Karpas-422 (cell line): ENCODE measurements at places on chromosomes 2 and 18.

DNA sequence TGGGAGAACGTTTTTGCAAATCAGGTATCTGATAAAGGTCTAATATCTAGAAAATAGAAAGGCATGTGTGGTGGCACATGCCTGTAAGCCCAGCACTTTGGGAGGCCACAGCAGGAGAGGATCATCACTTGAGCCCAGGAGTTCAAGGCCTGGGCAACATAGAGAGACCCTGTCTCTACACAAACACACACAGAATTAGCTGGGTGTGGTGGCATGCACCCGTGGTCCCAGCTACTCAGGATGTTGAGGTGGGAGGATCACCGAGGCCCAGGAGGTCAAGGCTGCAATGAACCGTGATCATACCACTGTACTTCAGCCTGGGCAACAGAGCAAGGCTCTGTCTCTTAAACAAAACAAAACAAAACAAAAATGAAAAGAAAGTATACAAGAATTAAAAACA is 13.8 kb upstream of the TBR1 start:
- DNase-seq, result no peak

DNA sequence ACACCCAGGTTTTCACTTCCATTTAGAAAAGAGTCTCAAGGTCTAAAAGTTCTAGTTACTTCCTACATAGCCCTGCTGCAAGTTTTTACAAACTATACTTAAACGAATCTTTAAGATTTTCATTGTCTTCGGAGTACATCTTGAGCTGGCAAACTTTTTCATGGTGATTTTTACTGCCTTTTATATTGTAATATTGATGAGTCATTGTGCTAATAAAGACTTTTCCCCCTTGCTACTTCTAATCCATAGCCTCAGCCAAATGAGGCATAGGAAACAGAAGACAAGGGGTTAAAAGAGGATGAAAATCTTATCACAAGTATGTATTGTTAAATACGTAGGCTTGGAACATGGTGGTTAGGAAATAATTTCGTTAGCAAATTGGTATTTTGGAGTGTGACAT is 4.1 kb downstream of the DPP10 start:
- DNase-seq, result no peak

DNA sequence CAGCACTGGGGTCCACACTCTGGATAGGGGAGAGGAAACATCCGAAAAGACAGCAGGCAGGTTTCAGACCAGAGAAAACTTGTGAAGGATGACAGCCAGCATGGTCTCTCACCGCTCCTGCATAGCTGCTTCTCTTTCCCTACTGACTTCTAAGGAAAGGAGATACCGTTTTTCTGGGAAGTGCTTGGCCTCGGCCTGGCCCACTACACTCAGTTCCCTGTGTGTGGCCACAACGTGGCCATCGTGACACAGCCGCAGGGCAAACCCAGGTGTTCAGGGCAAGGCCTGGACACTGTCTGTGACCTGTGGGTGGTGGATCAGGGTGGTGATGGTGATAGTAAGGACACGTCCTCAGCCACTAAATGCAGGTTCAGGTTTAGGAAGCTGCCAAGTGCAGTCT is 34.2 kb upstream of the ACAA2 start:
- no peak for DNase-seq

GRCh38 chr2:24239553-24239952 is 64.7 kb downstream of the FAM228A start:
- no peak for DNase-seq

GRCh38 chr2:237701859-237702390 is 74.5 kb downstream of the LRRFIP1 start:
- DNase-seq, result no peak

DNA sequence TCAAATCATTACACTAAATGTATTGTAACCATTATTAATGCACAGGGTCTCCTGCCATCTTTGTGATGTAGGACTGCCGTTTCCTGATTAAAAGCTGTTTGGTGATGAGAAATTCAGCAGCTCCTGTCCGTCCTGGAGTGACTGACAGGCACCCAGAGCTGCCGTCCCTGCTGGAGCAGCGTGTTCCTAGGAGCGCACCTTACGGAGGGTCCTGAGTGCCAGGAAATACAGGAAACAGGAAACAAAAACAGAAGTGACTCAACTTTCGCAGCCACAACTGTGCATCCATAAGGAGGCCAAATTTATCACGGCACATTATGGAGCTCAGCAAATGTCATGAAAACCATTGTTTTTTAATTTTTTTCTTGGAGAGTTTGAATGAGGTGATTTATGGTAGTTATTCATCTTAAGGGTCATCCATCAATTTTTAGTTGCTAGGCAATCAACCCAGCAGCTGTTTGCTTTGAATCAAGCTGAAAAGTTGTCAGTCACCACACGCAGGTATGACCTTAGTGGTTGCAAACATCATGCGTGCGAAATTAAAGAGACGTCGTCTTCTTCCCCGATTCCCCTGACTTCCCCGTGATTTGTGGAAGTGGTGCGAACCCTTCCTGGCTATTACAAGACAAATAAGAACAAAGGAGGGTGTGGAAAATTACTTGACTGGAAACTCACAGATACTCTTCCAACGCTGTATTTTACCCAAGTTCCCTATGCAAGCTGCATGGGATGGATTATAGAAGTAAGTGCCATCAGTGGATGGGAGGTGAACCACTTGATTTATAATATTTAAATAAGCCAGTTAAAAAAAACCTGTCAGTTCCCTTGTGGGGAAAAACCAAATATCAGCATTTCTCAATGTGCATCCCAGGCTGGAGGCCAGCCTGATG is 19.8 kb downstream of the TSHZ1 start:
- no peak for DNase-seq

- DNase-seq, result peak; percentile 93
These were observed 231.2 kb downstream of the MYO3B start for GRCh38 chr2:170409164-170409535.

DNA sequence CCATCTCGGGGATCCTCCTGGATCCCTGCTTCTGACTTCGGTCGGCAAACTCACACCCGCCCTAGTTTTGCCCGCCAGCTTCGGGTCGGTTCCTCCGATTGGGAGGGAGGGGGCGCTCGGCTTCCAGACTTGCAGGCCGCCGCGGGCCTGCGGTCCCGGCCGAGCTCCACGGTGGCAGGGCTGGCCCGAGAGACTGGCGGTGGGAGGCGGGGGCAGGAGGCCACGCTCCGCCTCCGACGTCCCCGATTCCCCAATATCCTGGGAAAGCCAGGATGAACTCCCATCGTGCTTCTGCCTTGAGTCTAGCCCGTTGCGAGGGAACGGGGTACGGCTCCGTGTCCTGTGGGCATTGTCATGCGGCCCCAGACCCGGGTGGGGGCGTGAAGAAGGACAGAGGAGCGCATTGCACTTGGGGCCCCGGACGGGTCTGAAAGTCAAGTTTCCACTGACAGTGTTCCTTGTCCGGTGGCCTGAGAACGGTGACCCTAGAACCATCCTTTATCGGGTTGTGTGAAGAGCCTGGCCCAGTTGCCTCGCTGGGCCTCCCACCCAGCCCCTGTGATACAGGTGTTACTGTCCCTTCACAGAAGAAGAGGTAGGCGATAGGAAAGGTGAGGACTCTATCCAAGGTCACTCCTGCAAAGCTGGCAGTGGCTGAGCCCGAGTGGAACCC is 2.4 kb upstream of the INHBB start:
- peak; percentile 90 for DNase-seq

- no peak for DNase-seq
These were observed 5.3 kb downstream of the NEU4 start for GRCh38 chr2:241814393-241814642.

DNA sequence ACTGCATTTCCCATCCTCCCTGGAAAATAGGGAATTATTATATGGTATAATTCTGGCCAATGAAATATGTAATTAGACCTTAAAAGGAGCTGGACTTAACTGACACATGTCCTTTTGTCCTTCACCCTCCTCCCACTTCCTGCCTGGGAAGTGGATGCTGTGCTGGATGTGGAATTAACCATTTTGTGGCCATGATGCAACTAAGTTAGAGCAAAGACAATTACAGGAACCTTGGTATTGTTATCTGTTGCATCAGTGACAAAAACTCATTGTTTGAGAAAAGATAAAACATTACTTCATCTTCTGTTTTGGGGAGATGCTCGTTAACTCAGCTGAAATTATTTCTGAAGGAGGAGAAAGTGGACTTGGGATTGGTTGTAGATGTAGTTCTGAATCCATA is 227.7 kb upstream of the BOD1L2 start:
- no peak for DNase-seq

GRCh38 chr18:679516-679915 is 22.1 kb downstream of the TYMS start:
- DNase-seq, result no peak

DNA sequence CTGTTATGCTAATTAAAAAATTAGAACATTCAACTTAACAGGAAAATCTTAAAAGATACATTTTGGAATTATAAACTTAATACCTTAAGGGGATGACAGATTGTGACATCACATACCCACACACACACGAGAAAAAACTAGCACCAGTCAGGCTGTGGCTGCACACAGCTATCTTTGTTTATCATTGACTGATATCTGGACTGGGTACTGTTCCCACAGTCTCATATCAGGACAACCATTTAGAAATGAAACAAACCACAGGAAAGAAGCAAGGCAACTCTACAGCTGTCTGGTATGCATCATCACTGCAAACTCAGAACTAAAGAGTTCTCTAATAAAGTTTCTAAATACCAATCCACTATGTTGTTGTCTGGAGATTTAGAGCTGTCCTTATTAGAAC is 210.9 kb upstream of the SMAD7 start:
- no peak for DNase-seq

GRCh38 chr2:140586379-140586778 is 1544.4 kb downstream of the LRP1B start:
- peak; percentile 44 for DNase-seq

DNA sequence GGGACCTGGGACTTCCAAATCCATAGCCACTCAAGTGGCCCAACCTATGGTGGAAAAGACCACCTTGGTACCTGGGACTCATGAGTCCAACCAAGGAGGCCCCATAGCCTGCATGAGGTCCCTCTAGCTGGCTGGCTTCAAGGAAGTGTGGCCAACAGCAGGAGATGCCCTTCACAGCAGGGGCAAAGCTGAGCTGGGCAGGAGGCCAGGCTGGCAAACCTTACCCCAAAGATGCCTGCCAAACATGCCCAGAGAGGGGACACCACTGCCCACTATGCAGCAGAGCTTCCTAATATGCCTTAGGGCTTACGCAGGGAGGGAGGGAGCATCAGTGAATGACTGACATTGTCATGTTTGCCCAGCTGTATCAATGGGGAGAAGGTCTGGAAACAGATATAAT is 188.0 kb upstream of the GLI2 start:
- DNase-seq, result no peak

- no peak for DNase-seq
These were observed 170.6 kb upstream of the FIGN start for GRCh38 chr2:163906410-163906809.

DNA sequence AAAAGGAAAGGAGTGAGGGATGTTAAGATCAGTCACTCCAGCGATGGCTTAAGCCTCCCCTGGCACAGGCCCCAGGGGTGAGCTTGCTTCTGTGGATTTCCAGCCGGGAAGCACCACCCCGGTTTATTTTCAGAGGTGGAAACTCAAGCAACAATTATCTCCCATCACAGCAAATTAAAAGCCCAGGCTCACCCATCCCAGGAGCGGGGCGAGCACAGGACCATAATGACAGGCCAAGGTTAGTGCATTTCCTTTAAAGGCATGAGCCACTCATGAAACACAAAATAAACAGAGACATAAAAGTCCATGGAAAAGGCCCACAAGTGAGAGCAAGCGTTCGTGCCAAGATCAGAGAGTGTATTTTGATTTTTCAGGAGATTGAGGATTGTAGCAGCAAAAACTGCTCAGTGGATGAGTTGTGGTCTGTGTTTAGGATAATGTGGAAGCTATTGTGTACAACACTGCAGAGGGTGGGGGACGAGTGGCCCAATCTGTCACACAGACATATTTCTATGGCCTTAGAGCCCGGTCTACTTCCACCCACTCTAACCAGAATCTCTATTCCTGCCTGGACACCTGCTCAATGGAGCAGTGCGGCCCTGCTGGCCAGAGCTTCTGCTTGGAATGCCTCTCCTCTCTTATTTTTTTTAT is 111.4 kb upstream of the CDC42EP3 start:
- DNase-seq, result no peak

GRCh38 chr2:48423376-48423775 is 106.6 kb upstream of the STON1 start:
- no peak for DNase-seq

DNA sequence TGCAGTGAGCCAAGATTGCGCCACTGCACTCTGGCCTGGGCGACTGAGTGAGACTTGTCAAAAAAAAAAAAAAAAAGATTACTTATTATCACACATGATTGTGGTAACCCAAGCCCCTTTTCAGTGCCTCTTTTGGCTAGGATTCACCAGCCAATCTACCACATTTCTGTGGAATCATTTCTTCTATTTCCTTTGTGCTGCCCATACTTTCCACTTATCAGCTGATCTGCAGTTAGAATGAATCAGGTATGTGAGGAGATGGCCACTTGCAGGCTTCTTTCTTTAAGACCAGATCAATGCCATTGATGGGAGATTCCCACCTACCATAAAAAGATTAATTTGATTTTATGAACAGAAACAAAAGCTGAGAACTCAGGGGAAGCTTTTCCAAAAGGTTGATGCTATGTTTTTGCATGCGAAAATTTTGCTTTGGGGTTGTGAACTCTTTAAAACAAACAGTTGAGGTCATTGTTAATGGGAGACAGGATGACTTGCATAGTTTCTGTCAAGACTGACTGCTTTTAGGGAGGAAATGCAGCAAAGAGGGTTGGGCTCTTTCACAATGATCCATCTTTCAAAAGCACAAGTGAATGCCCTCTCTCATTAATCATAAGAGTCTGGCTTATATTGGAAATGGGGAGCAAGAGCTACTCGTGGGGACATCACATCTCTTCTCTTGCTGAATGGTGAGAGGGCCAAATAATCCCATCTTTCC is 66.9 kb upstream of the CYP26B1 start:
- DNase-seq, result no peak

DNA sequence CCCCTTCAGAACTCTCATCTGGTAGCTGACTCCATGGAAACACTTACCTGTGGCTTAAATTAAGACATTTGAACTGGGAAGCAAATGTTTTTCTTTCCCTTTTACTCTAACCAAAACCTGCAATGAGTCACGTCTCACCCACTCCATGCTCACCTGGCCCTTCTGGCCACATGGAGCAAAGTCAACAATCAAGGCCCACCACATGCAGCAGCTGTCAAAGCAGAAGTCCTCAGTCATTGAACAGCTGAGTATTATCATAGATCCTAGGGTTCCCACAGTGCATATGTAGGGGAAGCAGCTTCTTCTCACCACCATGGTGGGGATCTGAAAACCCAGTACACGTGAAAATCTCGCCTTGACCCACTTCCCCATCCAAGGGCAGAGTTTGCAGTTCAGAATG is 12.3 kb upstream of the MEP1B start:
- DNase-seq, result no peak

GRCh38 chr2:67313536-67313935 is 83.6 kb upstream of the ETAA1 start:
- DNase-seq, result no peak

DNA sequence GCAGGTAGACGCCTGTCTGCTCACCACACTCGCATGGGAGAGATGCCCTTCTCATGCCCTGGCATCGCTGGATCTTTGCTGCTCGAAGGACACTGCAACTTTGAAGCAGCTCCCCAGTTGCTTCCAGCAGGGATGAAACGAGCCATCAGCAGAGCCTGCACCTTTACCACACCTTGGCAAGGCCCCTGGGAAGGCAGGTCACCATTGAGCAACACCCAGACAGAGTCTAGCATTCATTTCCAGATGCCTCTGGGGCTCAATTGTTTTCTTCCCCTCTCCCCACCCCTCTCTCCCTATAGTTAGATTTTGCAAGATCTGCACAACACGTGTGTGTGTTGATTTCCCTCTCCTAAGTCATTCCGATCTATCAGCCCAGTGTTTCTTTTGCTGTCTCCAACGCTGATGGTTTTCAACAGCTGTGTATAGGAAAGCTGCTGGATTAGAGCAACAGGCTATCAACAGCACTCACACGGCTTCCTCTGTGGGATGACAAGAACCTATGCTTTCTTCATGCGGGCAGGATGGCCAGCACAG is 25.6 kb upstream of the INHBB start:
- DNase-seq, result no peak
